PC-3 (cell line): ENCODE measurements at places on chromosomes 1 and 21.
A peak's percentile ranks its signal among the peaks of the same experiment; 100 is the strongest.

DNA sequence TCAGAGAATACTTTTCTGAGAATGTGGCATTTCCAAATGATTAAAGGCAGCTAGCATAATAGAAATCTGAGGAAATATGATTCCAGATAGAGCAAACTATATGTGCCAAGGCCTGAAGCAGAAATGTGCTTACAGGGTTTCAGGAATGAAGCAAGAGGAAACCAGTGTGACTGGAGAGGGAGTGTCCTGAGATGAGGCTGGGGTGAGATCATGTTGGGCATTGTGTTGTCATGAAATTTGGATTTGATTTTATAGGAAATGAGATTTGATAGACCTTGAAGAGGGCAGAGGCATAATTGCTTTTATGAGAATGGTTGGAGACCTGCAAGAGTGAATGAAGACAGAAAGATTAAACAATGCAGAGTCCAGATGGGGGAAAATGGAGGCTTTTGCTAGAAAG lies 338.1 kb upstream of the SNX7 start:
- H3K36me3 ChIP-seq: no peaks in the 10 kb centered on the region
- peak overlapping the region; percentile 96 for H3K27ac ChIP-seq
- H3K4me3 ChIP-seq: peak overlapping the region; percentile 32
- DNase-seq: peak; percentile 89

- DNase-seq: no peak
- H3K4me1 ChIP-seq: peaks cover 33% of the 10 kb centered on the region
- H3K27ac ChIP-seq: peak overlapping the region; percentile 97
Measured at GRCh38 chr1:200670242-200671118, 773 bp upstream of the DDX59 start.

GRCh38 chr1:159646687-159647086 lies 59.1 kb downstream of the APCS start:
- H3K27me3 ChIP-seq: peaks cover 22% of the 10 kb centered on the region
- no peak overlapping the region for H3K4me3 ChIP-seq
- no peaks in the 10 kb centered on the region for H3K36me3 ChIP-seq
- H3K4me1 ChIP-seq: no peaks in the 10 kb centered on the region
- no peak for DNase-seq

GRCh38 chr1:60903591-60903990 lies 178.8 kb upstream of the NFIA start:
- no peaks in the 10 kb centered on the region for H3K4me1 ChIP-seq
- DNase-seq: no peak
- no peak overlapping the region for H3K27ac ChIP-seq
- H3K4me3 ChIP-seq: no peak overlapping the region

GRCh38 chr1:23444104-23444533 lies 19.6 kb upstream of the TCEA3 start:
- DNase-seq: no peak
- no peak overlapping the region for H3K27ac ChIP-seq
- H3K27me3 ChIP-seq: no peaks in the 10 kb centered on the region

DNA sequence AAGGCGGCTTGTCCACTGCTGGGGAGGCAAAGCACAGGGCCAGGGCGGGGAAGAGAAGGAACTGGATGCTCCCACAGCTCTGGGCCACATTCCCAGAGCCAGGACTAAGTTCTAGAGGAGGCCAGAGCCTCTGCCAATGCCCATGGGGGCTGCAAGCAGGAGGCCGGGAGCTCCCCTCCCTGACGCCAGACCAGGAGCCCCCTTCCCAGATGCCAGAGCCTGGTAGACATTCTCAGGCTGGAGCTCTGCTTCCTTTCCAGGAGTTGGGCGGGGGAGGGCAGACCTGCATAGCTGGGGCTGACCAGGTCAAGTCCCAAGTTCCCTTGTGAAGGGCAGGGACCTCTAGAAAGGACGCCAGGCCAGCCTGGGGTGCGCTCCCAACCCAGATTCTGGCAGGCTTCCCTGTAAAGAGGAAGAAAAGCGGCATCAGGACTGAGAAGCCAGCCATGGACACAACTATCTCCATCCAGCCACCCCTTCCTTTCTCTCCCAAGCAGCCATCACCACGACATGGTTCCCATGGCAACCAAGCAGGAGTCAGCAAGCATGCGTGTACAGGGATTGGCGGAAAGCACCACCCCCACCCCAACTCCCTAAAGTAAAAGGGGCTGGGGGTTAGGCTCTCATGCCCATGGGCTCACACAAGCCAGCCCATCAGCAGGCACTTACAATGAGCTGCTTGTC lies 13.4 kb downstream of the KIF21B start:
- H3K4me1 ChIP-seq: no peaks in the 10 kb centered on the region
- no peak overlapping the region for H3K4me3 ChIP-seq
- peaks cover 28% of the 10 kb centered on the region; the same call in 1 of the 2 replicates for H3K27me3 ChIP-seq
- no peaks in the 10 kb centered on the region for H3K36me3 ChIP-seq

DNA sequence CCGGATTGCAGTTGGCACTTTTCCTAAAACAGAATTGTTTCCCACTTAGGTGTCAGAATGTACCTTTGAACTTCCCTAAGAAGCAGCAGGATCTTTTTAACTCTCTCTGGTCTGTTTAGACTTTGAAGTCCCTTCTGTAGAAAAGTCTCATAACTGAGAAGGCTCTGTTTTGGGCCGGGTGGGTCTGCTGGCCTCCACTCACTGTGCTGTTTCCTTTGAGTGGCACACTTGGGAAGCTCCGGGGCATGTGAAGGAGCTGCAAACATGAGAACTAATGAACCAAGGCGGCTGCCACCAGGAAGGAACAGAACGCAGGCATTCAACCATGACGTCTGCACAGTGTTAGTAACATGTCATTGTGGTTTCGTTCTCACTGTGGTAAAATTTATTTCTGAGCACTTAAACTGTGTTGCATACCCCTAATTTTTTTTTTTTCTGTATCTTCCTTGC lies 19.5 kb upstream of the NCMAP start:
- H3K27me3 ChIP-seq: no peaks in the 10 kb centered on the region
- H3K4me1 ChIP-seq: peaks cover 17% of the 10 kb centered on the region
- peaks cover 6% of the 10 kb centered on the region; the same call in 1 of the 2 replicates for H3K36me3 ChIP-seq
- no peak overlapping the region for H3K27ac ChIP-seq
- no peak overlapping the region for H3K4me3 ChIP-seq

GRCh38 chr1:93148001-93148400 lies 32.2 kb downstream of the TMED5 start:
- no peak overlapping the region for H3K4me3 ChIP-seq
- no peaks in the 10 kb centered on the region for H3K4me1 ChIP-seq
- DNase-seq: no peak
- peaks cover 23% of the 10 kb centered on the region; the same call in 1 of the 2 replicates for H3K36me3 ChIP-seq
- no peak overlapping the region for H3K27ac ChIP-seq
- H3K27me3 ChIP-seq: no peaks in the 10 kb centered on the region

DNA sequence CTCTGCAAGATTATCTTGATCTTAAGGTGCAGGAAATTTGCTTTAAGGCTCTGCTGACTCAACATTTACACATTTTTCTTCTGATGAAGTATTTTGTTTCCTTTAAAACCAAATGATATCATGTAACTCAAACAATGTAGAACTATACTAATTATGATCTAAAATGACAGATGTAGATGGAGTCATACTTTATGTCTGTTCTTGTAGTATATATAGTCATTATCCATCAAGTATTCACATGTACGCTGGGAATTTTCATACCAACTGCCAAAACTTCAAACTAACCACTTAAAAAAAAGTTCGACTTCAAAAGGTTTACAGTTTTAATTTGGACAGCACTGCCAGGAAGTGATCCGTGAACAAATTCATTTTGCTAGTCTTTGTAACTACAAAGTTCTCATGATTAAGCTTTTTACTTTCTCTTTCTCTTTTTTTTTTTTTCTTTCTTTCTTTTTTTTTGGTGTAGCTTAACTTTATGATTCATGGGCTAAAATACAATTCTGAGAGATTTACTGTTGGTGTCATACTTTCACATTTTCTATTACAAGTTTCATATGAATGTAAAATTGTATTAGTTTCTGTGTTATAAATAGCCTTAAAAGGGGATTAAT lies 509.0 kb upstream of the CXADR start:
- no peak for DNase-seq
- H3K4me3 ChIP-seq: peak overlapping the region; percentile 17; the same call in 1 of the 2 replicates
- no peaks in the 10 kb centered on the region for H3K4me1 ChIP-seq
- H3K27me3 ChIP-seq: no peaks in the 10 kb centered on the region
- no peak overlapping the region for H3K27ac ChIP-seq

DNA sequence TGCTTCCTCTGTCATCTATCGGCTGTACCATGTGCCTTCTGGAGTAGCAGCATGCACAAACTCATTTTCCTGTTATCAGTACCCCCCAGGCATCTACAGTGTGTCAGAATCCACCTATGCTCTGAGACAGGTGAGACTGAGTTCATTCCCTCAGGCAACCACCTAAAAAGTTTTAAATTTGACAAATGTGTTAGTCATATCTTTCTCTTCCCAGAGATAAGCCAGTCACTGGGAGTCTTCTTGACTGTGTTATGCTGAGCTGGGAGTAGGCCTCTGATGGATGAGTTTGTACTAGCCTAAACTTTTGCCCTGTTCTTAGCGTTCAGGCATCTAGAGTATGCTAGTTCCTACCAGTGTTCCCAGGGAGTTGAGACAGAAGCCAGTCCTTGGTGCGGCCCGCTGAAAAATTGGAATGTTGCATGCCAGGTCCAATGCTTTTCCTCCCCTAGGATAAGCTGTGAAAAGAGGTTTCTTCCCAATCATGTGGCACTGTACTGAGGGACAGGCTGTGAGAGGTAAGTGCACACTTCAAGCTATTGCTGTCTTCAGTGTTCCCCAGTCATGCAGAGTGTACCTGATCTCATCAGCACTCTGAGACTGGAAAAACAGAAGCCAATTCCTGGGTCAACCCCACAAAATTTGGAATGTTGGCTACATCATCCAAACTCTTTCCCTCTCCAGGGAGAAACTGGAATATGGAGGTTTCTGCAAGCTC lies 1202.3 kb downstream of the NCAM2 start:
- H3K4me3 ChIP-seq: no peak overlapping the region
- no peak overlapping the region for H3K27ac ChIP-seq
- peak; percentile 40 for DNase-seq
- H3K27me3 ChIP-seq: no peaks in the 10 kb centered on the region
- H3K36me3 ChIP-seq: no peaks in the 10 kb centered on the region

- no peak overlapping the region for H3K27ac ChIP-seq
- no peak overlapping the region for H3K4me3 ChIP-seq
- H3K27me3 ChIP-seq: peaks cover 16% of the 10 kb centered on the region; the same call in 1 of the 2 replicates
- no peaks in the 10 kb centered on the region for H3K36me3 ChIP-seq
Measured at GRCh38 chr1:35655196-35655595, 13.9 kb upstream of the PSMB2 start.
